ENCODE measurements at places on chromosomes 1 and 21. TPM values are rescaled to one million over a fixed set of nuclear protein-coding genes. Genes with fewer than 3 reads are reported as not detected.
A peak's percentile ranks its signal among the peaks of the same experiment; 100 is the strongest.

Gene HSPB7
- total RNA-seq = 4.5 TPM

Gene OR2L2
- under 0.01 TPM for total RNA-seq

Gene RAD54L
- total RNA-seq = 0.66 TPM

Gene LRRN2
- total RNA-seq = 0.26 TPM

Gene TNFRSF8
- not detected for total RNA-seq

Gene SLC16A4
- total RNA-seq = 64.4 TPM

DNA sequence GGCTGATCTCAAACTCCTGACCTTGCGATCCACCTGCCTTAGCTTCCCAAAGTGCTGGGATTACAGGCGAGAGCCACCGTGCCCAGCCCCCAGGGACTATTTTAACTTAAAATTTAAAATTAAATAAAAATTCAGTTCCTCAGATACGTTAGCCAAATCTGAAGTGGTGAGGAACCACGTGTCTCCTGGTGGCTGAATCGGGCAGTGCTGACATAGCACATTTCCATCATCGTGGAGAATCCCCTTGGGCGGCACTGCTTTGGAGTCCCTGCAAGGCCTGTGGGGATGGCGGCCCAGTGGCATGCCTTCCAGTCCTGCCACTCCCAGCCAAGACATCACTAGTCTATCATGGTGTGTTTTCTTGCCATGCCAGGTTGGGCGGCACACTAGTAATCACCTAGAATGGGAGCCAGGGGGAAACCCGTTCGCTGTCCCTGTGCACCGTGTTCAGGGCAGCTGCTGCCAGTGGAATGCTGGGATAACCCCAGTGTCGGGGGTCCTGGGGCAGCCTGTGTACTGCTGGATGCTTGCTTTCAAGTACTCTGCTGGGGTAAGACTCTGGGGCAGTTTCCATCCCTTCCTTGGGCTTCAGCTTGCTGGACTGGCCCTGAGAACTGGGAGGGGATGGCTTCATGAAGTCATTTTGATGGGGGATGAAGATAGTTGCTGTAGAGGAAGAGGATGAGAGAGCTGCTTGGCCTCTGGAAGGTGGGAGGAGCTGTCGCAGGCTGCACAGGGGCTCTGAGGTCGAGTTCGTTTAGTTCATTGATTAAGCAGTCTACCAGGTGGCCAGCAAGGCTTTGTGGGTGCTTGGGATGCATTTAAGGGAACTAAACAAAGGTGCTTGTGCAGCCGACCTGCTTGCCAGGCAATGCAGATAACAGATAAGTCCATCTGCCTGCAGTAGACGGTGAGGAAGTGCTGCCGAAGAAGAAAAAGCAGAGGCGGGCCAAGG, 4.6 kb downstream of the ZBTB48 start:
- no peak for DNase-seq

DNA sequence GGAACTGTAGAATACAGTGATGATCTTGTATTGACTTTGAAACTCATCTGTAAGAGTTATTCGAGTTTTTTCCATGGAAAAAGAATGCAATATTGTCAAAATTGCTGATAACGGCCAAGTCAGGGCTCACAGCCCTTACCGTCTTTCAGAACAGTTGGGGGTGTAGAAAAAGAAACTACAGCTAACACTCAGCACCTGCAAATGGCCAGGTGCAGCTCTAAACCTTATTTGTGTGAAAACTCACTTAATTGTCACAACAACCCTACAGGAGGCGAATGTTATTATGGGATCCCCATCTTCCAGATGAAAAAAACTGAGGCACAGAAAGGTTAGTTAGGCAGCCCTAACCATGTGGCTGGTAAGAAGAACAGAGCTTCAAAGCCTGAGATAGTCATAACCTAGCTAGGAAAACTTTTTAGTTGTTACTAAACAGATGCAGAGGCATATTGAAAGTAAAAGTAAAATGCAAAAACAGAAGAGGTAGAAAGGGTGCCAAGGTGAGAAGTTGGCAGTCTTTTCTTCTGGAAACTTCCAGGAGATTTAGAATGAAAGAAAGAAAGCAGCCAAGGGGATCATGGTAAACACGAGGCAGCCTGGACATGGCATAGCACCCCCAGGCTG, 76.4 kb downstream of the DSCAM start:
- DNase-seq = no peak

- DNase-seq = peak; percentile 12
Measured at GRCh38 chr1:107536266-107536665, 395.4 kb downstream of the NTNG1 start.

DNA sequence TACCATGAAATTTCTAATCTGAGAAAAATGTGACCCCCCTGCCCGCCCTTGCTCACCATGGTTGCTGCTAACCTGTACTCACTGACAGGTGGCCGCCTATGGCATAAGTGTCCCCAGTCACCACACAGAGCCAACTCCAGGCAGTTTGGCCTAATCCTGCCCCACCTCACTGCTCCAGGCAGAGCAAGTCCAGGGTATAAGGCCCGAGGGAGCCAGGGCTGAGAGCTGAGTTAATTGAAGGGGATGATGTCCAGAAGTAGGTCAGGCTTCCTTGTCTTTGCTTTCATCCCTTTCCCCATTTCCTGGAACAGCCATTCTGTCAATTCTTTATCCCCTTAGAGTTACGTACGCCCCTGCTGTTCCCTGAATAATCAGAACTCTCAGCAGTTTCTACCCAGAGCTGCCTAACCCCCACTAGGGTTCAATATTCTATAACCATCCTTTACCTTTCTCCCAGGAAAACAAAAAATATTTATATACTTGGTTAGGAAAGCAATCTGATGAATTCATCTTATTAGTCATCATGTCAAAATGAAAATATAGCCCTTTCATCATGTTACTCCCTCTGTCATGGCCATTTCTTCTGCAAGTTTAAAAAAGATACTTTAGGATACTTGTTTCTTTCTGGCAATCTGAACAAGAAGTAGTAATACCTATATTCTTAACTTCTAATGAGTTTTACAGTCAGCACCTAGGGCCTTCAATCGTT, 29.4 kb upstream of the CD101 start:
- DNase-seq = no peak

- DNase-seq = peak; percentile 30
Measured at GRCh38 chr1:16302709-16303627, 49.3 kb downstream of the FBXO42 start.

DNA sequence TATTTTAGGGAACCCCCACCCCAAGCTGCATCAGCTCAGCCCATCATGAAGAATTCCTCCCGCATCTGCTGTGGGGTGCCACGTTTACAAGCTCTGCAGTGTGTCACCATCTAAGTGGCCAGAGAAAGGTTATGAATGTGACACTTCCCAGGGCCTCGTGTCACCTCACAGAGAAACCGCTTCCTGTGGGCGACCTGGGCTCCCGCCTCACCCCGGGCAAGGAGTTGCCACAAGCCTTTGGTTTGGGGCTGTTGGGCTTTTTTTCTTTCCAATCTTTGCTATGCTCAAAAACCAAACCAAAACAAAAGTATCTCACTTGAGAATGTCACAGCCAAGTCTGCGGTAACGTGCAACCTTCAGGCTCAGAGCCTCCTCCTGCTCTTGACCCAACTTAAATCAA, 82.1 kb upstream of the ARHGEF16 start:
- DNase-seq = no peak

DNA sequence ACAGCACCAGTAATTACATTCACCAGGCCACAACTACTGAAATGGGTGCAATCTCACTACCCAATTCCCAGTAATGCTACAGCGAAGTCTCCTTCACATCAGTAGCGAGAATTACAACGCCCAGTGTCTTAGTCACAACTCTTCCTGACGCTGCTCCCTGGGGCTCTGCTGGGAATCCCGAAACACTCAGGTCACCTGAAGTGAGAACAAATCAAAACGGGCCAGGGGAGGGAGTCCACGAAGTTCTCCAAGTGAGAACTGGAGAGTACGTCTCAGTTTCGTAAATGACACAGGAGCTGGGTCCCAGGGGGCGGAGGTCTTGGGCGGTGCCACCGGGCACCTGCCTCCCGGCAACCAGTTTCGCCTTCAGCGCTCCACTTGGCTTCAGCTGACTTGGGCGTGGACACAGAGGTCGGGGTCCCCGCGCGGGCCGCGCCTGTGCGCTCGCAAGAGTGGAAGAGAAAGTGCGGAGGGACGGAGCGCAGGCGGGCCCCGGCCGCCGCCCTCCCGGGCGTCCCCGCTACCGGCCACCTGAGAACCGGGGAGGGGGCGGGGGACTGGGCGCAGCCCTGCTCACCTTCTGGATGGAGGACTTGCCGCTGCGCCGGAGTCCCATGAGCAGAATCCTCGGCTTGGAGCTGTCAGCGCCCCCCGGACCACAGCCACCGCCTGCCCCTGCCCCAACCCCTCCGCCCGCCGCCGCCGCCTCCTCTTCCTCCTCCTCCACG, 575 bp downstream of the RRAGC start:
- DNase-seq = peak; percentile 72

- DNase-seq = peak; percentile 55
Measured at GRCh38 chr21:45541221-45542039, 810 bp downstream of the SLC19A1 start.

DNA sequence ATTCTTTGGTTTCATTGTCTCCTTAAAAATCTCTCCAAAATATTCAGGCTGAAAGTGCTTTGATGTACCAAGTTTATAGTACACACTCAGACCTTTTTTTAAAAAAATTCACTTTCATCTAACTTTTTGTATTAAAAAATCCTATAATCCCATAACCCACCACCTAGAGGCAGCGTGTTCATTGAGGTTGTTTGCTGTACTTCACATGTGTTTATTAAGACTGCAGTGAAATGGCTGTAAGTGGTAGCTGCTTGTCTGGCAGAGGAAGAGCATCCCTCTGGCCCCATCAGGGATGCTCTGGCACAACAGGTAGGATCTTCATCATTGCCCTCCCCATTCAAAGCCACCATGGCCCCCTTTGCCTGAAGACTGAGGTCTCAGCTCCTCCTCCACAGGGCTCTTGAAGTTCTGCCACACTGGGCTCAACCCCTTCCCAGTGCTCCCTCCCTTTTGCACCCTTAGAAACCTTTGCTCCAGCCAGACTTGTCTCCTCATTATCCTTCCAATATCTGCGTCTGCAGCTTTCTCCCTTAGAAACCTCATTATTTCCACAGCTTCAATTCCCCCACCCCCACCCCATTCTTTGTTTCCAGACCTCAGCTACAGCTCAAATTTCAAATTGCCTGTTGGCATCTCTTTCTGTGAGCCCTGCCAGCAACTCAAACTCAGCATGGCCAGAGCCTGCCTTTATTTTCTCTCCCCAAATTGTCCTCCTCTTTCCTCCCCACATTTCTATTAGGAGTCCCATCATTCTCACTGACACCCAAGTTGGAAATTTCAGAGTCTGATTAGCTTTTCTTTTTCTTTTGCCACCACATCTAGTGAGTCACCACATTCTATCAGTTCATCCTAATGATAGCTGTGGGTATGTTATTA, 369.6 kb upstream of the USP24 start:
- DNase-seq = peak; percentile 78

DNA sequence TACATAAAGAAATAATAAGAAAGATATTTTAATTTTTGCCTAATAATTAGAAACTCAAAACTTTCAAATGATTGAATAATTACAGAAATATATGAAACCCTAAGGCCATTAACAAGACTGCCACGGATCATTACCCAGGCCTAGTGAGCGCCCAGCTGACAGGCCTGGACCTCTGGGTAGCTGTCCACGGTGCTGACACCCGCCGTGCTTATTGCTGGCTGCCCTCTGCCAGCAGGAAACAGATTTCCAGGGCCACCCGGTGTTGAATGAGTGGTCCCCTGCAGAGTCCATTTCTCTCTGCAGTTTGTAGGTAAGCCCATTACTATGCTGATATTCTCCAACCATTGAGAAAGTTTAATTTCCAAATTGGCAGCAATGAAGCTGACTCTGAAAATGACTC, 254.4 kb upstream of the GJB5 start:
- peak; percentile 16 for DNase-seq

GRCh38 chr1:170156594-170156993, 10.8 kb downstream of the NTMT2 start:
- DNase-seq = no peak

- DNase-seq = peak; percentile 50
Measured at GRCh38 chr1:50750021-50750619, 209.9 kb downstream of the FAF1 start.

DNA sequence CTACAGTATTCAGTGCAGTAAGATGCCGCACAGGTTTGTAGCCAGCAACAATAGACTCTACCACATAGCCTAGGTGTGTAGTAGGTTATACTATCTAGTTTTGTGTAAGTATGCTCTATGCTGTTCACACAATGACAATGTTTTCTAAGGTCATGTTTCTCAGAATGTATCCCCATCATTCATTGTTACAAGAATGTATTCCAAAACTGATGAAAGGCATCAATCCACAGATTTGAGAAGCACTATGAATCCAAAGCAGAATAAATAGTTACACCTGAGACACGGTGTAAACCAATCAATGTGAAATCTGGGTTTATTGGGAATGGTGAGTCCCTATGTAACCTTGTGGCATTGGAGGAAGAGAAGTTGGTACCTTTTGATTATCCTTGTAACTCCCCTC, 54.5 kb upstream of the MARK1 start:
- no peak for DNase-seq

- no peak for DNase-seq
Measured at GRCh38 chr1:231927431-231927830, 300.8 kb downstream of the DISC1 start.

DNA sequence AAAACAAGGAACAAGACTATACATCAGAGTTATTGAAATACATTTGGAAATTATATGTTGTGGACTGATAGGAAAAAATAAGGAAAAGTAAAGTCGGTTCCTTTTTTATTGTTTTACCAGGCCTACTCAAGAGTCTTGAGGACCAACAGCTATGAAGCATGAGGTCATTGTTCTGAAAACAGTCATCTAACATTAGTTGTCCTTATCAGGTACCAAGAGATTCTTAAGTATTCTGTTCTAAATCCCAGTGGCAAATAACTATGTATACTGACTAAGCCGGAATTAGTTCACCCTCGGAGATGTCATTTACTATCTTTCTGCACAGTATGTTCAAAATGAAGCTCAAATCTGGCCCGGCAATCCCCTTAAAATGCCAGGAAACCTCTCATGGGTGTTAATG, 585 bp downstream of the ADGRL4 start:
- peak; percentile 69 for DNase-seq

DNA sequence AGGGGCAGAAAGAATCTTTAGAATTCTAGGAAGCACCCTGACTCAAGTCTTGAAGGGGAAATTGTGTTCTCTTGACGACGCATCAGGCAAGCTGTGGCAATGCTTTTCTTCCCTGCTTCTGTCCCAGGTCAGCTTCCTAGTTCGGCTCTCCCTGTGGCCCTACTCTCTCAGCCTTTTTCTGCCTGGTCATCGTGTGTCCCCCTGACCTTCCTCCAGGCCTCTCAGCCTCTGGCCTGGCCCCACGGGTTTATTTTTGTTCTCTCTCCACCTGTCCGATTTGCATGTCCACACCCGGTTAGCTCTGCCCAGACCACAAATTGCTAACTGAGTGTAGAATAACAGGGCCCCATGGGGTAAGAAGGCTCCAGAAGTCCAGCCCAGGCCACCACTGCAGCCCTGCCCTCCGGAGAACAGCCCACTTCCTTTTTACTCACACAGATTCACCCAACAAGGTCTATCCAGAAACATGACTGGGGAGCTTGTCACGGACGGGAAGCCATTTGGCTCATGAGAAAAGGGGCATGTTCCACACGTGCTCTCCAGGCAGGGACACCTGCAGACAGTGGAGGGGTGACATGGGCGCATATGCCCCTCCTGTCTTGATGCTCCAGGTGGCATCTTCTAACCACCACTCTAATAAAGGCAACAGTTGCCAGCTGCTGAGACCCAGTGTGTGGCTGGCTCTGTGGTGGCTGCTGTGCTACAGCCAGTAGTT, 9.8 kb downstream of the KCNN3 start:
- DNase-seq = no peak

- DNase-seq = no peak
Measured at GRCh38 chr1:84700070-84700469, 9.8 kb upstream of the SSX2IP start.
